ENCODE measurements at places on chromosomes 16 and 17. TPM values are rescaled to one million over a fixed set of nuclear protein-coding genes. Genes with fewer than 3 reads are reported as not detected.

The PTX4 gene
- total RNA-seq, result 0.26 TPM

The DNAI2 gene
- not detected for total RNA-seq

The HP gene
- total RNA-seq, result 19.4 TPM

The KCNH4 gene
- total RNA-seq, result 0.32 TPM

DNA sequence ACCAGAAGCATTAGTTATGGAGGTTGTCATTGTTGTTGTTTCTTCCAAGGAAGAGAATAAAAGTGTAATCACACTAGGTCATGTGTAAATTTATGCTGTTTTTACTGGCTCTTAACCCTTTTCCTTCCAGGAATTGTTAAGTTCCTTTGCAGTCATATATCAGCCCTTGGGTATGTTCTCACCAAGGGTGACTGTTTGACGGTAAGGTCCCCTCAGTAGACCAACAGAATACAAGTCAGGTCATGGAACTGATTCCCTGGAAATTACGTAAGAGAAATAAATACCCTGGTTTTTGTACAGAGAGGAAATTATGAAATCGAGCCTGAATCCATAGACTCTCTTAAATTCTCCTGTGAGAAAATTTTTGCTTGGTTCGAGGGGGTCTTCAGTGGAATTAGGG lies 11.2 kb upstream of the KCNJ2 start:
- DNase-seq, result no peak

GRCh38 chr16:86500708-86501510 lies 9.4 kb upstream of the FOXF1 start:
- DNase-seq, result no peak

- no peak for DNase-seq
These were observed 94.4 kb downstream of the NLK start for GRCh38 chr17:28136923-28137322.

The PLA2G10 gene
- total RNA-seq, result not detected

DNA sequence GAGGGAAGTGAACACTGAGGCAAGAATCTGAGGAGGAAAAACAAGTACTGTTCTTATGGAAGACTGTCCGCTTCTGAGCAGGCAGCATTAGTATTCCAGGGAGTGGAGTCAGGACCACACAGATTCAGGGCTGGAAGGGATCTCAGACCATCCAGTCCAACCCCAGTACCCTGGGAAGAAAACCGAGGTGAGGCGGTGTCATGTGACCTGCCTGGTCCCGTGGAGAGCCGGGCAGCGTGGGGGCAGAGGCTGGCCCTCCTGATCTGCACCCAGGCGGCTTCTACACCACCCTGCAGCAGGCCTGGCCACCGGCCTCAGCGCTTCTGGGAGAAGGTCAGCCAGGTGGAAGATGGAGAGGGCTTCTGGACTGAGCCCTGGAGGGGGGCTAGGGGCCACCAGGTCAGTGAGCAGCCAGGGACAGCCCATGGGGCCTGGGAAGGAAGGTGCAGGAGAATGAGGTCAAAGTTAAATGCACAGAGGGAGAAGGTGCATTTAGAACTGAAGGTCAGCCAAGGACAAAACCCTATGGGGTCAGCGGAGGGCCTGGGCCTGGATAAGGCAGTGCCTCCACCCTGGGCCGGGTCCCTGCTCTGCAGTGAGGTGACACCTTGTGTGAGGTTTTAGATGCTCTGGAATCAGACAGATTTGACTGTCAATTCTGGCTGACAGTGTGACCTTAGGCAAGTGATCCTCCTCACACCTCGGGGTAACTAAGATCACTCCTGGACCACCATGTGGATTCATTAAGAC lies 45.9 kb downstream of the VAC14 start:
- DNase-seq, result peak; percentile 73
